Kidney (tissue), 22 donors: ENCODE measurements at places on chromosomes 1 and 21. TPM values are rescaled to one million over a fixed set of nuclear protein-coding genes. Genes with fewer than 3 reads are reported as not detected.
A peak's percentile ranks its signal among the peaks of the same experiment; 100 is the strongest.

- H3K27ac ChIP-seq, result no peak overlapping the region
- H3K4me1 ChIP-seq, result peaks cover 6% of the 10 kb centered on the region
- no peak for DNase-seq
- no peaks in the 10 kb centered on the region for H3K36me3 ChIP-seq
These were observed 14.1 kb downstream of the SUCO start for GRCh38 chr1:172547071-172547470.

ZNF695 gene
- 0.44 TPM for total RNA-seq

DNA sequence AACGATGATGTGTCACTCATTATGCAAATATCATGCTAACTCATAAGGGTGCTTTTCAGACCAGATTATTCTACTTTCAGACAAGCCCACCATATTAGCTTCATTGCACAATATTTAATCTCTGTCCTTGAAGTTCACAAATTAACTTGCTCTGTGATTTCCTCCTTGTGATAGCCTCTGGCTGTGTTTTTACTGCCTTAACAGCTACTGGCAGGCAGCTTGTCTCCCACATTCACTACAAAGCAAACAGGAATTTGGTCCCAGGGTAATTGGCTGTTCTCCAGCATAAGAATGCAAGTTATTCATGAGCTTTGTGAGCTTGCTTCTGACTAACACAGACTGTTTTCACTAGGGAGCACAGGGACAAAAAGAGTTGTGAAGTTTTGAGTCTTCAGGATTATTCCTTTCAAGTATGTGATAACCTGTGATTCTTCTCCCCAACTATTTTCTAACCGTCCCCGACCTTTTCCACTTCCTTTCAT is 87.9 kb upstream of the HMCN1 start:
- peaks cover 21% of the 10 kb centered on the region for H3K4me1 ChIP-seq
- H3K4me3 ChIP-seq, result peak overlapping the region; percentile 42
- peak overlapping the region; percentile 68 for H3K27ac ChIP-seq

DNA sequence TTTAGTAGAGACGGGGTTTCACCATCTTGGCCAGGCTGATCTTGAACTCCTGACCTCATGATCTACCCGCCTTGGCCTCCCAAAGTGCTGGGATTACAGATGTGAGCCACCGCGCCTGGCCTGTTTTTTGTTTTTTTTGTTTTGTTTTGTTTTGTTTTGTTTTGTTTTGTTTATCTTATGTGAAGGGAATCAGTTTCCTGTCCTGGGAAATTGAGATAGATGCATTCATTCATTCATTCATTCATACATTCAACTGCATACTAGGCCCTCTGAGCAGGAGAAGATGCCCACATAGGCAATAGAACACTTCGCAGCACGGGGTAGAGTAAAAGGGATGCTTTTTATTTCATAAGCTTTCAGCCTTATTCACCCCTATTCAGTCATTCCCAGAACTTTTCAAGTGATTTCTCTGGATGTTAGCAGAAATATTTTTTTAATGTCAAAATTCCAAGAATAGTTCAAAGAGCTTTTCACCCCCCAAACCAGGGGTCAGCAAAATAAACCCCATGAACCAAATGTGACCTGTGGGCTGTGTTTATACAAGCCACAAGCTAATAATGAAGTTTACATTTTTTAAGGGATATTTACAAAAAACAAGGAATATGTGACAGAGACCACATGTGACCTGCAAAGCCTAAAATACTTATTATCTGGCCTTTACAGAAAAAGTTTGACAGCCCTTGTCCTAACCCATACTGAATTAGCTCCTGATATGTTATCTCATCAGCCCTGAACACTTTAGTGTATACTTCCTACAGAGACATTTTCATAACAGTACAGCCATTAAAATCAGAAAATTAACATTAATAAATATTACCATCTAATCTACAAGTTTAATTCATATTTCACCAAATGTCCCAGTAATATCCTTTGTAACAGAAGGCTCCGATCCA is 127.1 kb downstream of the MAST2 start:
- no peaks in the 10 kb centered on the region for H3K36me3 ChIP-seq
- DNase-seq, result no peak
- no peaks in the 10 kb centered on the region for H3K27me3 ChIP-seq
- H3K4me3 ChIP-seq, result no peak overlapping the region

JMJD4 gene
- 15.9 TPM for total RNA-seq

DNA sequence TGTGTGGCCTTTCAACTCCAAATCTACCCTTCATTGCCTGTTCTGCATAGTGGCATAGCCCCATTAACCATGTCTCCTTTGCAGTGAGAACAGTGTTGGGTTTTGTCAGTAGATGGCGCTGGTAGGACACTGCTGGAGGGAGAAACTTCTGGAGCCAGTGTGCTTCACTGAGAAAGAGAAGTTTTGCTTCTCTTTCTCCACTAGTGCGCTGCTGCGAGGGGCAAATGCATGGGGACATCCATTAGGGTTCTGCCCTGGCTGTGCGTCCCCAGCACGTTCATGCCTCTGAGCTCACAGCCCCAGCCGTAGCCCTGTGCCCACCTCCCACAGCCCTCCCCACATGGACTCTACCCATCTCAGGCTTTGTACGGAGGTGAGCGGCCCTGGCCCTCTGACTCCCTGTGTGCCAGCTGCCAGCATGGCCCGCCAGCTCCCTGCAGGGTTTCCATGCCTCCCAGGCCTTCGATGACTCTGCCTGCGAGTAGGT is 53.1 kb downstream of the RIMS3 start:
- no peaks in the 10 kb centered on the region for H3K27me3 ChIP-seq
- no peaks in the 10 kb centered on the region for H3K4me1 ChIP-seq
- no peak for DNase-seq
